Peyer's patch (tissue), 4 donors: ENCODE measurements at places on chromosomes 11 and 22.
A peak's percentile ranks its signal among the peaks of the same experiment; 100 is the strongest.

- DNase-seq: no peak
- no peaks in the 10 kb centered on the region for H3K4me1 ChIP-seq
- H3K27ac ChIP-seq: no peak overlapping the region
- no peaks in the 10 kb centered on the region for H3K27me3 ChIP-seq
- no peaks in the 10 kb centered on the region for H3K36me3 ChIP-seq
These were observed 451.9 kb downstream of the ETS1 start for GRCh38 chr11:128135451-128135850.

- no peak overlapping the region for H3K4me3 ChIP-seq
- no peak overlapping the region for H3K27ac ChIP-seq
- no peaks in the 10 kb centered on the region for H3K4me1 ChIP-seq
- H3K36me3 ChIP-seq: no peaks in the 10 kb centered on the region
- no peaks in the 10 kb centered on the region for H3K27me3 ChIP-seq
- DNase-seq: no peak
These were observed 48.7 kb upstream of the ZBED5 start for GRCh38 chr11:10906521-10906920.

GRCh38 chr11:63839508-63840355, 822 bp downstream of the MARK2 start:
- peak overlapping the region; percentile 95 for H3K27ac ChIP-seq
- peaks cover 23% of the 10 kb centered on the region for H3K4me1 ChIP-seq
- no peaks in the 10 kb centered on the region for H3K27me3 ChIP-seq
- H3K36me3 ChIP-seq: peaks cover 11% of the 10 kb centered on the region
- H3K4me3 ChIP-seq: peak overlapping the region; percentile 76

DNA sequence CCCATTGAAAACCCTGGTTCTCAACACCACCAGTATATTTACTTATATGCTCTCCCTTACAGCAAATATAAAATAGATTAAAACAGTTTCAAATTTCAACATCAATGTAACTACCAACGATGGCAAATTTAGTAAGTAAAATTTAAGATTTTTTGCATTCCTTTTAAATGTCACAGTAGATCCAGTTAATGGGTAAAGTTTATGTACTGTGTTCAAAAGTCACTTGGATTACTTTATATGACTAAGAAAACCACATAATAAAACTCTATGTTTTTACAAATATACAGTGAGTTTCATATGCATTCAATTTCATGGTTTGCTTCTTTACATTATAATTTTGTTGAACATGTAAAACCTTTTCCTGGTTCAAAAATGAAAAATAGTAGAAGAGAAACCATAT, 364.6 kb downstream of the AASDHPPT start:
- H3K4me3 ChIP-seq: no peak overlapping the region
- DNase-seq: no peak
- no peaks in the 10 kb centered on the region for H3K27me3 ChIP-seq
- no peaks in the 10 kb centered on the region for H3K36me3 ChIP-seq
- H3K4me1 ChIP-seq: no peaks in the 10 kb centered on the region
- H3K27ac ChIP-seq: no peak overlapping the region

DNA sequence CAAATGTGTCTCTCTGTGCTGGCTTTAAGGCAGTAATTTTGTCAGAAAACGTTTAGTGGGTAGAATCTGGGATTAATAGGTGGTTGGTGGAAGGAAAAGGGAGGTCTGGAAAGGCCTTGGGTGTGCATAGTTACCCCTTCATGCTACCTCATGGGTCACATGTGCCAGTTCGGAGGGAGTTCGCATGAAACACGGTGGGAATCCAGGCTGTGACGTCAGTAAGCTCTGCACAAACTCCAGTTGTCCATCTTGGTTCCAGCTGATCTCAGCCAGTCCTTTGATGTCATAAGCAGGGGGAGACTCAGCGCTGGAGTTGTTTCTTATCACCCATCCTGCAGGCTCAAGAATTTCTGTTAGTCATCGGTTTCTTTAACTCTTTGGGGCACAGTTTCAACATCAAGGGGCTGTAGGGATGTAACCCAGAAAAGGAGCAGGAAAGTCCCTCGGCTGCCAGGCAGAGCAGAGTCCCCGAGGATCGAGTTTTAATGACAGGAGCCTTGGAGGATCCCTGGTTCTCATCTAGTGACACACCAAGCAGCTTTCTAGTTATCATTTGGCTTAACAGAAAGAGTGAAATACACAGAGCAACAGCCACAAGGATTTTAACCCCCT, 28.9 kb downstream of the MOV10L1 start:
- no peaks in the 10 kb centered on the region for H3K27me3 ChIP-seq
- no peaks in the 10 kb centered on the region for H3K4me1 ChIP-seq
- no peak overlapping the region for H3K4me3 ChIP-seq
- no peak for DNase-seq
- no peak overlapping the region for H3K27ac ChIP-seq
- H3K36me3 ChIP-seq: no peaks in the 10 kb centered on the region
